ENCODE measurements at places on chromosomes 6 and 20.

GRCh38 chr20:47042464-47042863 lies 147.8 kb downstream of the EYA2 start:
- no peak for DNase-seq

DNA sequence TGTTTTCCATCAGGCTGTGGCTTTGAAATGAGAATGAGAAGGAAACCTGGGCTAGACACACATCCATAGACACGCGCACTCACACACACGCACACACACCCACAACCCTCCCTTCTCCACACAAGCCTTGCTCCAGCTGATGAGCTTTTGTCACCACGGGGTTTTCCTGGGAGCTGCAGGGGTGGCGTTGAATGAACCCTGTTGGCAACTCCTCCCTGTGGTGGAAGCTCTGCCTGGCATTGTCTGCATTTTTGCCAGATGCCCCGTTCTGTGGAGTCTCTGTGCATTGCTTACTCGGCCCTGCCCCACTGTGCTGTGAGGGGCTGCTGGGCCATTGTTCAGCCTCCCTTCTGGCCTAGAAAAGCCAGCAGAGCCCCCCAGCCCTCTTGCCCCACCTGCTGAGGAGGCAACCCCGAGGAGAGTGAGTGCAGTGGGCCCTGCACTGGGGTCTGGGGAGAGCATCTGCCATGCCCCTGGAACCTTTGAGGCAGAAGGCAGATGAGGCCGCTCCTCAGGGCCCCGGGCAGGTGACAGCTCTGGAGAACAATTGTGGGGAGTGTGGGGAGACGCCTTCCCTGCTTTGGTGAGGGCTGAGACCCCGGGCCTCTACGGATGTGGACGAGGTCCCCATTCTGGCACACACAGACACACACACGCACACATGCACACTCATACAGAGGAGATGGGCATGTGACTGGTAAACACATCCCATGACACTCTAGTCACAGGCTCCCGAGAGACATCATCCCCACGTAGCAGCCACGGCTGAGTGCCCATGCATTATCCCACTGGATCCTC lies 9.9 kb downstream of the ADIG start:
- DNase-seq: no peak

- DNase-seq: no peak
Measured at GRCh38 chr6:81749707-81750106, 2.8 kb downstream of the TENT5A start.

DNA sequence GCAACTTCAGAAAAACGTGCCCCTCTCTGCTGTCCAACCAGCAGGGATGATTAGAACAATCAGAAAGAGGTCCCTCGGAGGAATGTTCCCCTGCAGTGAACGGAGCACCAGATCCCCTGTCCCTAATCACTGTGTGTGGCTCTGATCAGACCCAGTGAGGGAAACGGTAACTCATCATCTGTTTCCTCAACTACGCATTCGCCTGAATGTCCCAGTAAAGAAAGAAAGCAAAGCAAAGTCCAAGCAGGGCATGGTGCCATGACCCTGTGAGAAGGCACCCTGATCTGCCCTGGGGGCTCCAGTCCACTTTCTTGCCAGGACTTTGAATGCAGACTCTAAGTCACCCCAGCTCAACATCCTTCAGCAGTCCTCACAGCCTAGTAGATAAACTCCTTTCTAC lies 149.2 kb downstream of the LY86 start:
- no peak for DNase-seq

- no peak for DNase-seq
Measured at GRCh38 chr20:58621906-58622548, 29.1 kb upstream of the STX16 start.

DNA sequence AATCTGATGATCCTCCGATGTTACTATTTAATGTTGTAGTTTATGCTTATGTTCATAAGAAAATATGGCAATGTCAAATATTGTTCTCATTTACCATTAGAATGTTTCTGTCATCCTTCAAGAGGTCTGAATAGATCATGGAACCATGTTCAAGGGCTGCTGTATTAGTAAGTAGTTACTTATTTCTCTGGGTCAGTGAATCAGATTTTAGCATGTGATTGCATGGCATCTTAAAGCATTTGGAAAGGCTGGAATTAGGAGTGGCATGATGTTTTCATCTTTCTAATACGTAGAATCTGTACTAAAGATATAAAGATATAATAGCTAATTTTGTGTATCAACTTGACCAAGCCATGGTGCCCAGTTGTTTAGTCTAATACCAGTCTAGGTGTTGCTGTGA lies 40.5 kb upstream of the NKX2-4 start:
- DNase-seq: no peak

GRCh38 chr6:11367638-11368199 lies 135.3 kb upstream of the NEDD9 start:
- no peak for DNase-seq

DNA sequence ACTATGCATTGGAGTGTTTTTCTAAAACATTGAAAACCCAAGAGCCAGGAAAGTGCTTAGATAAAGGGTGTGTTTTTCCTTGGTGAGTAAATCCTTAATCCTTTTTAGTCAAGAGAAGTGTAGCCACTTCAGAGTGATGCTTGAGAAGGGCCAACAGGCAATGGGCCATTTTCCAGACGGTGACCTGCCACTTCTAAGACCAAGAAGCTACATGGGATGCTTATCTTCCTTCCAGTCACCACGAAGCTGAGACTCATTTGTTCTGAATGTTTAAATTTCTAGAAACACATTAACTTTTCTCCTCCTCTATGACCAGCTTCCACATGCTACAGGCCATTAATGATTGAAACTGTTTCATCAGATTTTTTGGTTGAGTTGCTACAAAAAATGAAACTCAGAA lies 34.4 kb upstream of the NHSL1 start:
- DNase-seq: no peak
